ELR (cell line): ENCODE measurements at places on chromosomes 7 and 10.

DNA sequence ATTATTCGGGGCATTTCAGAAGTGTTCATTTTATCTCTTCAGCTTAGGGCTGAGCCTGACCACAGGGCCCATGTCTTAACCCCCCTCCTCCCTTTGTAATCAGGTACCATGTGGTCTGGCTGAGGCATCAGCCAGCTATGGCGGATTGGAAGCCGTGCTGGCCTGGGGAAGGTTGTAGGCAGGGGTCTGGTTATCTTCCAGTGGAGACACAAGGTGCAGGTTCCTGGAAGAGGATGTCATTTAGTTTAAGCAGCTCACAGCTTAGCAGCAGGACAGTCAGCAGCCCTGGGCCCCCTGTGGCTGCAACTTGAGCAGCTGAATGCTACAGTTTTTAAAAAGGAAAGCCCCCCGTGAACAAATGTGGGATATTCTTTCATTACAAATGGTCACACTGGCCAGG is 22.1 kb downstream of the BAG3 start:
- no peak for DNase-seq

- no peak for DNase-seq
These were observed 135.7 kb downstream of the DYNC2I1 start for GRCh38 chr7:158991824-158992621.

DNA sequence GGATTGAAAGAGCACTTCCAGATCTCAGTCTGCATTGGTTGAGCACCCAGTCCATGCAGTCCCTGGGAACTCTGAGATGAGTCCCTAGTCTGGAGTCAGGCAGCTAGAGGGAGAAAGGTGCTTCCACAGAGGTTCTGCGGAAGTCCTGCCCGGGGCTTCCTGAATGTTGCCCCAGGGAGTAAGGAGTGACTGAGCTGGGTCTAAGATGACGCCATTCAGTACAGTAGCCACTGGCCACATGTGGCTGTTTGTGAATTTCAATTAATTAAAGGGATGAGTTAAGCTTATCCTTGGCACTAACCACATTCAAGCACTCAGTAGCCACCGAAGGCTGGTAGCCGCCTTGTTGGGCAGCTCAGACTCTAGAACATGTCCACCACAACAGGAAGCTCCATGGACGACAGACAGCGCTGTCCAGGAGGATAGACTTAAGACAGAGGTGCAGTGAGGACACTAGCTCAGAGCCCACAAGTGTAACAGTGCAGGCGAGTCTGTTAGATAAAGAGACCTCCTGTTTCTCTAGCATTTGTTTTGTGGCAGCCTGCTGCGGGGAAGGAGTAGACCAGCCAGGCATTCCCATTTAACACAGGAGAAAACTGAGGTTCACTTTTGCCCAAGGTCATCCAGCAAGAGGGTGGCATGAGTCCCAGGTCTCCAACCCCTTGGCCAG is 101.6 kb upstream of the PPIF start:
- no peak for DNase-seq

DNA sequence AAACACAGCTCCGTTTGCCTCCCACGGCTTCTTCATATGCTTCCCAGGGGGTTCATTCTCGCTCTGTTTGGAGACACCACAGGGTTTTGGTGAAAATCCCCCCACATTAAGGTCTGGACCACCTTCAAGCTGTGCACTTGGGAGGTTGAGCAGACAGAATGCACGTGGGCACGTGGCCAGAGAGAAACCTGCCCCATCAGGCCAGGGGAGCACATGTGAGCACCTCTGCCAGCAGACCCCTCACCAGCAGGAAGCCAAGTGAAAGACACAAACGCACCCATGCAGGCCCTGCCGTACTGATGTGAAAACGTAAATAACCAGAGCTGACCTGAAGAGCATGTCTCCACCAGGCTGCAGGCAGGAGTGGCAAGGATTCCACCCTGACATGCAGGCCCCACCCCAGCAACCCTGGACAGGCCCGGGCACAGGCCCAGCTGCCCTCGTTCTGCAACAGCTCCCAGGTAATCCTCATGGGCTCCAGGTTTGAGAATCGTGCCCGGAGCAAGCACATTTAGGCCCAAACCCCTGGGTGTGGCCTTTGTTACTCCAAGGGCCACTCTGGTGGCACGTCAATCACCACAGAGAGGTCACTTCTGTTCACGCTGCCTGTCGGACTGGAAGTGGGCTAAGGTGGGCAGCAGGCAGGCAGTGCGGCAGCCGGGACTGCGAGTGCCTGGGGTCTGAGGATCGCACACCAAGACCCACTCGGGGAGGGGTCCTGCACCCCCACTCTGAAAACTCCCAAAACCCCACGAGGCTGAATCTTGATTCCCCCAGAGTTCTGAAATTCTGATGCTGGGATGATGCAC is 184.4 kb downstream of the PTPRN2 start:
- no peak for DNase-seq

GRCh38 chr7:13835442-13835841 is 154.0 kb downstream of the ETV1 start:
- DNase-seq, result no peak

DNA sequence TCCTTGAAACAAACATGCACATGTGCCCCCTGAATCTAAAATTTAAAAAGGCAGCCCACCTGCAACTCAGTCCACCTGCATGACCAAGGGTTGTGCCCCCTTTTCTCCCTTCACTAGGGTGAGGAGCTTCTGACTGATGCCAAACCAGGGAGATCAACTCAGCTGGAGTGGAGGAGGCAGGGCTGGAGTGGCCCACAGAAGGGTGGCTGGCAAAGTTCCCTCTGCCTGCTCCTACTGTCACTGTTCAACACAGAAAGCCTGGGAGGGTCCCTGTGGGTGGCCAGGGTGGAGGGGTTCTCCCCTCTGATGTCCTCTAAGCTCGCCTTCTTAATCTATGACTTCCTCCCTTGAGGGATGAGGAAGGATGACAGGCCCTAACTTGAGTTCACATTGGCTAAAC is 55.7 kb upstream of the ANTXRL start:
- DNase-seq, result no peak

DNA sequence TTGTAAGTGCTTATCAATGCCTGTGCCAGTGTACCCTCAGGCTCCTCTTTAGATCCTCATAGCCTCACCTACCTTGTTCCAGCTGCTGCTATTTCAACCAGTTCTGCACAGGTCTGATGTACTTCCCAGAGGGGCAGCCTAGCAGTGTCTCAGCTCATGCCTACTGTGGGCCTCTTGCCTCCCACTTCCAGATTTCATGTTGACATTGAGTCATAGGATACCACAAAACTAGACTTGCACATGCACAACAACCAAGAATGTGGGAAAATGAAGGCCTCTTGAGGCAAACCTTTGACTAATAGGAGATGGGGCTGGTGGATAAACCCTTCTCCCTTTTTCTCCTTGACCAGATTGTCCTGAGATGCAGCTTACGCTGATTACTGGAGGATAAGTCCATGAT is 31.0 kb downstream of the PON3 start:
- peak; percentile 9 for DNase-seq

- DNase-seq, result peak; percentile 58
These were observed 31.9 kb upstream of the GUSB start for GRCh38 chr7:66013938-66014337.

DNA sequence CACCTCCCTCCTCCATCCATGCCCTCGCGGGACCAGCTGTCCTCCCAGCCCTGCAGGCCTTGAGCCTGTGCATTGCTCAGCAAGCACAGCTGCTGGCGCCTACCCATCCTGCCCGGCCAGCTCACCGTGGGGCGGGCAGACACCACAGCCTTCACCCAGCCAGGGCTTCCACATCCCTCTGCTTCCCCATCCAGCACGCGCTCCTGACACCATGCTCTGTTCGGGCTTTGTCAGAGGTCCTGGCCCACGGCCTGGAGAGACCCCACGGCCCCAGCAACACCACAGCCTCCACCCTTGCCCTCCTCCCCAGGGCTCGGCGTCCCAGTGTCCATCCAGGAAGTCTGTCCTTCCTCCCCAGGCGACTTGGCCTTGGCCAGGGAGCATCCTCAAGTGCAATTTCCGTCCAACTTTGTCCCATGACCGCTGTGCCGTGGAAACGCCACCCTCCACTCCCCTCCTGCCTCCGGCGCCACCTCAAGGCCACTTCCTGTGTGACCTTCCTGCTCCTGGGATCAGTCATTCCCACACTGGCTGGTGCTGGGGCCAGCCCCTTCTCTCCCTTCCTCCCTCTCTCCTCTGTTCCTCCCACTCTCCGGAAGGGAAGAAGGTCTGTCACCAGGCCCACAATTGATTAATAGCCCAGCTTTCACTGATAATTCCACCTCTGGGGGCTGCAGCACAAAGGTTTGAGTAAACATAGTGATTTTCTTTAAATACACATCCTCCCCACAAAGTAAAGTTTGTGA is 71.5 kb upstream of the SMNDC1 start:
- no peak for DNase-seq

DNA sequence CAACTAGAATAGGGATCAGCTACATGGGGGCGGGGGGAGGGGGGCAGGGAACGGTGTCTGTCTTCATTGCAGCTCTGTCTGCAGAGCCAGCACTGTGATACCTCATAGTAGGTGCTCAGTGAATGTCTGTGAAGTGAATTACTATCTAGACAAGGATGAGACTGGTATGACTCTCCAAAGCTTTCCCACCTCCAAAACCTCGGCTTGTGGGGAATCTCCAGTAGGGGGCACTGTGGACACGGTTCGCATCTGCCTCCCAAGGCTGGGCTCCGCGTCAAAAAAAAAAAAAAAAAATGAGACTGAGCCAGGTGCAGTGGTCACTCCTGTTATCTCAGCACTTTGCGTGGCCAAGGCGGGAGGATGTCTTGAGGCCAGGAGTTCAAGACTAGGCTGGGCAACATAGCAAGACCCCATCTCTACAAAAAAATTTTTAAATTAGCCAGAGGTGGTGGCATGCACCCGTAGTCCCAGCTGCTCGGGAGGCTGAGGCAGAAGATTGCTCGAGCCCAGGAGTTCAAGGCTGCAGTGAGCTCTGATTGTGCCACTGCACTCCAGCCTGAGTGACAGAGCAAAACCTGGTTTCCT is 9.6 kb downstream of the TRIM56 start:
- DNase-seq, result peak; percentile 78

DNA sequence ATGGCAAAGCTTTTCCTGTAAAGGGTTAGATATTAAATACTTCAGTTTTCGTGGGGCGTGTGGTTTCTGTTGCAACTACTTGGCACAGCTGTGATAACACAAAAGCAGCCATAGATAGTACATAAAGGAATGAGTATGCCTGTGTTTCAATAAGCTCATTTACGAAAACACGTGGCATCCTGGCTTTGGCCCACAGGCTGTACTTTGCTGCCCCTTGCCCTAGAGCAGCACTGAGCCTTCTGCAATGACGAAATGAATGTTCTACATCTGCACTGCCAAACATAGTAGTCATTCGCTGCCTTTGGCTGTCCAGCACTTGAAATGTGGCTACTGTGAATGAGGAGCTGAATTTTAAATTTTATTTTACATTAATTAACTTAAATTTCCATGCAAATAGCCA is 376.2 kb upstream of the TPK1 start:
- DNase-seq, result no peak

DNA sequence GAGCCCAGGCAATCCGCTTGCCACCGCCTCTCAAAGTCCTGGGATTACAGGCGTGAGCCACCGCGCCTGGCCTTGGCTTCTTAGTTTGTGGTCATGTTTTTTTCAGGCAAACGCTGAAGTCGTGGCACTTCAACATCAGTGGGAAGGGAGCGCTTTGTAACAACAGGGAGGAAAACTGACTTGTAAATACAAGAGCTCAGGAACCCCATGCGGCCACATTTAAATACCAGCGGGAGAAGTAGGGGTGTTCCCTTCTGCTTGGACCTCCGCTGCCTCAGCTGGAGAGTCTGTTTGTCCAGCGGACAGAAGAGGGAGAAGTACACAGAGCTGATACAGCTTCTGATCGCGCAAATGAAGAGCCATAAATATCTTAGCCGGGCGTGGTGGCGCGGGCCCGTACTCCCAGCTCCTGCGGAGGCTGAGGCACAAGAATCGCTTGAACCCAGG is 108.7 kb upstream of the KMT2C start:
- no peak for DNase-seq

- DNase-seq, result no peak
These were observed 4.3 kb upstream of the CXCL12 start for GRCh38 chr10:44389150-44389549.

GRCh38 chr7:135803143-135803542 is 54.5 kb upstream of the FAM180A start:
- DNase-seq, result peak; percentile 38

- no peak for DNase-seq
These were observed 75.7 kb upstream of the NANOS1 start for GRCh38 chr10:118953598-118954393.

DNA sequence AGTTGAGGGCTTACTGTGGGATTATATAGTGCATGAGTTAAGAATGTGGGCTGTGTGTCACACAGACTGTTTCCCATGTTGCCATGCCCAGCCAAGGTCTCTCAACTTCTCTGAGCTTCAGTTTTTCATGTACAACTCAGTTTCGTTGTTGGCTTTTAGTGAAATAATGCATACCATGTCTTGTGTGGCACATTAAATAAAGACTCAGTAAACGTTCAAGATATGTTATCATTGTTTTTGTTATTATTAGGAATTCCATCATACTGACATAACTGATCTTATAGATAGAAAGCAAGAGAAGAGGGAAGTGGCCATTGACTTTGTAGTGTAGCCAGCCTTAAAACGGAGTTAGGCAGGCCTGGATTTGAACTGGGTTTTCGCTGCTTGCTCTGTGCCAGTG is 2.9 kb downstream of the CDK14 start:
- peak; percentile 51 for DNase-seq

GRCh38 chr7:155710530-155710929 is 66.1 kb downstream of the RBM33 start:
- no peak for DNase-seq

DNA sequence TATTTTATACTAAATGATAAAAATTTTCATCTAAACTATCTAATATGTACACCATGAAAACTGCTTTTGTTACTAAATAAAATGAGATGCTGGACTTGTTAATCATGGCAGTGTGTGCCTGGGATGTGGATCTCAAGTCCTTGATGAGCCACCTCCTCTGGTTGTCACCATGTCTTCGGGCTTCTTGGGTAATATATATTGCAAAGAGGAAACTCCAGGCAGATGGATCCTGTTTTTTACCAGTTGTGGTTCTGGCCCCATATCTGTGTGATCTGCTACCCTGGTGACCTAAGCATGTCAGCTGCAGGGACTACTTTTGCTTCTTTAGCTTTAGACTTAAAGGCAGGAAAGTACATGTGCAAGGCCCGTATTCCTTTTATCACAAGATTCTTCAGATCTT is 46.2 kb downstream of the TMEM60 start:
- DNase-seq, result no peak

DNA sequence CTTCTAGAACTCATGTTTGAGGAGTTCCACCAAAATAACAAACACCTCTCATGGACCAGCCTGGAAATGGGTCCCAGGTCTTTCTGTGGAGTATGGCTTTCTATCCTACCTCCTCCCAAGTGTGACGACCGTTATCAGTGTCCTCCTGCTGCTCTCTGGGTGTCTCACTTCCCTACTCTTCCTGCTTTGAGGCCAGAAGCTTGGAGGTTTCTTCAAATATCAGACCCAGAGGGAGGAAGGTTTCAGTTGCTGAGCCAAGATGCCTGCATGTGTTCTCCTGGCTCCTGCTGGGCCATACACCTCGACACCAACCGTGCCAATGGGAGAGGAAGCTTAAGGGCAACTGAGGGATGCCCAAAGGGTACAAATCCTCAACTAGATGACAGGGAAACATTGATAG is 114.6 kb downstream of the WNT2 start:
- no peak for DNase-seq

- DNase-seq, result no peak
These were observed 83.5 kb upstream of the SLF2 start for GRCh38 chr10:100829097-100829870.

- DNase-seq, result no peak
These were observed 130.4 kb upstream of the GDF10 start for GRCh38 chr10:47169581-47169980.
